ENCODE measurements at places on chromosomes 13 and 19. TPM values are rescaled to one million over a fixed set of nuclear protein-coding genes. Genes with fewer than 3 reads are reported as not detected.

Gene MCF2L
- 8.0 TPM for total RNA-seq

Gene GSX1
- total RNA-seq, result not detected

Gene ZNF304
- total RNA-seq, result 3.8 TPM

Gene URAD
- total RNA-seq, result not detected

DNA sequence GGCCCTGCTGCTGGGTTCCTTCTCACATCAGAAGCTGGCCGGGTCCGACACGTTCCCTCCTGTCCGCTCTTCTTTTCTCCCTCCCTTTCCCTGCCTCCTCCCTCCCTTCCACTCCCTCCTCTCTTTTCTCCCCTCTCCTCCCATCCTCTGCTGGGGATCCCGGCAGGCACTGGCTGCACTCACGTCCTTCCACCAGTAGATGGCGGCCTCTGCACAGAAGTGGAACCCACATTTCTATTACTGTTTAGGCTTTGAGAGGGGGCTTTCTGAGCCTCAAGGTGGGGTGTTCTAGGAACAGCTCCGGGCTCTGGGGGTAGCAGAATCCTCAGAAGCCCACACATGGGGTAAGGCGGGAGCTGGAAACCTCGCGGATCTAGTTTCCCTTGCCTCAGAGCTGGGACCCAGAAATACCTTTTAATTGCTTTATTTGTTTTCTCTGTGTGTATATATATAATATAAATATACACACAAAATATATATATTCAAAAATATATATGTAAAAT, 294.2 kb downstream of the ZNF536 start:
- peak; percentile 48 for DNase-seq

- no peak for DNase-seq
Measured at GRCh38 chr13:34064456-34065205, 246.7 kb downstream of the RFC3 start.

DNA sequence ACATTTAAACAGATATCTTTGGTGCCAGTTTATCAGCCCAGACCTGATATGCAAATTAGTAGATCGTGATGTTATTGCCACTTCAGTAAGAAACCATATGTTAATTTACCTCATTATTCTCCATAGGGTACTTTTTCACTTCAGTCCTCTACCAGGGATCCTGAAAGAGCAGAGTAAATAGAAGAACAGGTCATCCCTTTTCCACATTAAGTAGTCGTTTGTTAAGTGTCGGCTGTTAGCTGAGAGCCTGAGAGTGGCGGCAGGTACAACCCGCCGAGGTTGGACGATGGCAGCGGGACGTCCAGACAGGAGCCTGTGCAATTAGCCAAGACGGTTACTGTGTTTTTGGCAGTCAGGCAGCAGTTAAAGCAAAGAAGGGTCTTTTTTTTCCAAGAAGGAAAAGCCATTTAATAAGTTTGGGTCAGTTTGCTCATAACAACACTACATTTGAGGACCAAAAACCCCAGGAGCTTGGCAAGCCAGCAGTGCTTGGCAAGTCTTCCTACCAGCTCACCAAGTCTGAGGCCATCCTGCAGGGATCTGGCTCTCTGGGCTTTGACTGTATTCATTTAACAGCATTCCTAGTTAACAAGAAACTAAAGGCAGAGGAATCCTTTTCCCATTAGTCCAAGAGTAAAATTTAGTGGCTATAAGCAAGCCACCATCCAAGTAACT, 231.8 kb downstream of the SHISA2 start:
- DNase-seq, result no peak

DNA sequence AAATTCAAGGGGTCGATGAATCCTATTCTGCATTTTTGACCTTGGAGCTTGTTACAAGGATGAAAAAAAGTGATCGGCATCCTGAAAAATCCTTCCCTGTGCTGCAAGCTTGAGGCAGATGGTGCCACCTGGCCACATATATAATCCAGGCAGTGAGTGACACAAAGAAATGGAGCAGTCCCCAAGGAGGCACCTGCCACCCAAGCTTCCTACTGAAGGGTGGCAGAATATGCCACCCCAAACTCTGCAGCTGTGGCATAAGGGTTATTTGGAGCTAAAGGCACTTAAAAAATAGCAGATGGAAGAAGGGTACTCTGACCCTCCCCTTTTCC, 15.4 kb downstream of the TMEM272 start:
- no peak for DNase-seq

DNA sequence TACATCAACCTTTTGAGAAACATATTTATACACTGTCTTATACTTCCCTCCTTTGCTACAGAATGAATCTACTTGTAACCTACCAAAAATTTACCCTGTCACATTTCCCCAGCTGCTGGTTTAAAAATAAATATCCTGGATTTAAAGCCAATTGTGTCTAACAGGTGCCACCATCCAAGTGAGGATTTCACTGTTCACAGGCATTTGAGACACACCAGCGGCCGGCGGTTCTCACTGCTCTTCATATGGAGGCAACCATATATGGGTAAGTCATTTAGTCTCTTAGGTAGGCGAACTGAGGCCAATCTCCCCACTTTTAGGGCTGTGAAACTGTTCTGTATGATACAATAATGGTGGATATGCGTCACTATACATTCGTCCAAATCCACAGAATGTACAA, 26.2 kb downstream of the SLC25A30 start:
- no peak for DNase-seq

DNA sequence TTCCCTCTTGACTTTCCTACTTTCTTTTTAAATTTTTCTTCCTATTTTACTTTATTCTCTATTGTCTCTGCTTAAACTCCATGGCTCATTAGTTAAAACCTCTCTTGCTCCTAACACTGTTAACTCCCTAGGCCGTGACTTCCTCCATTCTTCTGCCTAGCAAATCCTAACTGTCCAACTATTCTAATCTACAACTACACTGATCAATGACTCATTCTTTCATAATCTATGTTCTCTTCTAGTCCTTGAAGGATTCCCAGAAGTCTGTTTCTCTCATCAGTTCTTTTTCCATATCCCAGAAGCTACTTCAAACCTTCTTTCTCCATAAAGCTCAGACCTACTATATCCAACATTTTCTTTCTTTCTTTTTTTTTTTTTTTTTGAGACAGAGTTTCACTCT, 66.9 kb downstream of the MICU2 start:
- no peak for DNase-seq

All from activated CD4-positive, alpha-beta memory T cell treated with anti-CD3 and anti-CD28 coated beads for 36 hours (primary cell).